RKO (cell line): ENCODE measurements at places on chromosomes 6 and 20.

- DNase-seq: no peak
These were observed 83.7 kb downstream of the SLC22A3 start for GRCh38 chr6:160431791-160432404.

DNA sequence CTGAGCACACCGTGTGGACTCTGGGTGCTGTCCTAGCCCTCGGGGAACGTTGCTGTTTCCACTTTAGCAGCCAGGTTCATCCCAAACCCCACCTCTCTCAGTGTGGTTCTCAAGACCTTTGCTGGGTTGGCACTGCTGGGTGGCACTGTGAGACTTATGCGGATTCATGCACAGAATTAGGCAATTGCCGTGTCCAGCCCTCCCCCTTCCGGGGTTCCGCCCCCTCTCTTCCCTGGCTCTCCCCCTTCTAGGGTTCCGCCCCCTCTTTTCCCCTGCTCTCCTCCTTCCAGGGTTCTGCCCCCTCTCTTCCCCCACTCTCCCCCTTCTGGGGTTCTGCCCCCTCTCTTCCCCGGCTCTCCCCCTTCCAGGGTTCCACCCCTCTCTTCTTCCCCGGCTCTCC is 39.8 kb upstream of the SLCO4A1 start:
- no peak for DNase-seq

- DNase-seq: no peak
These were observed 121.3 kb upstream of the PTPRK start for GRCh38 chr6:128641703-128642102.

DNA sequence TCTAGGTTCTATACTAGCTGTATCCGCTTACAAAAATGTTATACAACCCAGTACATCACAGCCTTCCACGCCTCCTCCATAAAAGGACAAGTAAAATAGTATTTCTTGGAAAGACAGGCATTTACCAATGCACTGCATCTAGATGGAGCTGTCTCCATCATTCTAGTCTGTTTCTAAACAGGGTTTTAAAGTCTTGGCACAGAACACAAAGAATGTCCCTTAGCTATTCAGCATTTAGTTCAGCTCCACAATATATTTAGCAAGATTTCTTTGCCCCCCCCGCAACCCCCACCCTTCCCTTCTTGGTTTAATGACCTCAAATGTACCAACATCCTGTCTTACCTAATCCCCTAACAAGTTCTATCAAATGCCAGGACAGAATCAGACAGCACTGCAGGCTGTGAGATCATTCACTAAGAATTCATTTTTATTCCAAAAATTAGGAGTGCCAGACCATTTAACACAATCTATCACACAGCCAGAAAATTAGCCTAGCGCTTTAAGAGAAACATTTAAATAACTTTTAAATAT is 198.6 kb downstream of the BACH2 start:
- peak; percentile 7 for DNase-seq

DNA sequence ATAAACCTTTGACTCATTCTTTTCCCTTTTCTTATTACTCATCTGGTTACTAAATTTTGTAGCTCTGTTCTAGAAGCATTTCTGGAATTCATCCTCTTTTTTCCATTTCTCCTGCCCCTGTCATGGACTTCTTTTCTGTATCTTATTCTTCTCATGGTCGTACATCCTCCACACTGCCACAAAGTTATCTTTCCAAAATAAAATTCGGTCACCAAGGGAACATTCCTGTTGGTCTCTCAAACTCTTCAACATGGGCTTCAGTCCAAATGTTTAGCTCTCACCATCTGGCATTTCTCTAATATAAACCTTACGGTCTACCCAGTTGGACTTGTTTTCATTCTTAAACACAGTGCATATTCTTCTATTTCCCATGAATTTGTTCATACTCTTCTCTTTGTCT is 428.8 kb upstream of the ID4 start:
- no peak for DNase-seq

DNA sequence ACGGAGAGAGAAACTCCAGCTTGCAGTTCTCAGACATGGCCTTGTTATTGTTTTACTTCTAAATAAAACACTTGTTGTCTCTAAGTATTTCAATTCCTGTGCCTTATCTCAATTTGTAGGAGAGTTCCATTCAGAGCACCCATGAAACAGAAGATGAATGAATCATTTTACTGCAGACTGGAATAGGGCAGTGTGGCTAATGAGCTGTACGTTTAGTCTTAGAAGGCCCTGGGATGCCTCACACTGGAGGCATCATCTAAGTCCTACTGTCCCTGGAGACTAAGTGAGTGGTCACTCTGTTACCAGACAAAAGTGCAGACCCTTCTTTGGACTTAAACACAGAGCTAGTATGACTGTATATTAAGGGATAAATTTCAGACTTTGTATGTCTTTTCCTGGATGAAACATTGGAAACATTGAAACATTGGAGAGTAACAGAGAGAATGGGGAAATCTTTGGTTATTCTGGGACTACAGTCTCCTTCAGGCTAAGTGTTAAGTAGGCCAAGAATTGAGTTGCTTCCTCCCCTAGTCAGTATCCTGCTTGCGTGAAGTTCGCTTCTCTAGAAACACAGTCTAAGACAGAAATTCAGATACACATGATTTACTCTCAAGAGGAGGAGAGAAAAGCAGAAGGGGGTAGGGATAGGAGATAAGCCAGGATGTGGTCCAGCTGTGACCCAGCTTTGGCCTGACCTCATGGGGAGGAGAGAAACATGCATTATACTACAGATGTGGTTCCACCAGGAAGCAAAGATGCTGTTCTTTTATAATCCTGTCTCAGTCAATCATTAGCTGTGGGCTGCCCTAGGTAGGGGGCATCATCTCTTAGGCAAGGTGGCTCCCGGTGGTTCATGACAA is 167.4 kb upstream of the BMP2 start:
- no peak for DNase-seq

DNA sequence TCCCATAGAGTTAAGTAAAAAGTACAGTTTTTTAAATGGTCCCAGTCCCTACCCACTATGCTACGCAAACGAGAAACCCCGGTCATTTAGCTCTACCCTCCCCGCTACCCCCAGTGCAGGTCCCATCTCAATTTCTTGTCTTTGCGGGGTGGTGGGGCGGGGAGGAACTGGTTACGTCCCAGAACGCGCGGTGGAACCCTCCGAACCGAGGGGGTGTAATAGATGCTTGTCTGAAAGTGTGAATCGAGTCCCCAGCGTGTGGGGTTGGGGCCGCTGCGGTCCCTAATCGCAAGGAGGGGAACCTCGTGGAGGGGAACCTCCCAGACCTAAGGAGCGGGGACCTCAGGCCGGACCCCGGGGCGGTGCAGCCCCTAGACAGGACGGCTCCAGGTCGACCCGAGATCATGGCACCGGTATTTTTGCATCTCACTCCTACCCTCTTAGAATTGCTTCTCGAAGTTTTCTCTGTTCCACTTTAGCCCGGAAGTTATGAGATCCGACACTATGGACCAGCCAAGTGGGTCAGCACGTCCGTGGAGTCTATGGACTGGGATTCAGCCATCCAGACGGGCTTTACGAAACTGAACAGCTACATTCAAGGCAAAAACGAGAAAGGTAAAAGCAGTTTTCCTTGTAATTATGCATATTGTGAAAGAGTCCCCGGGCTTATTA is 779 bp downstream of the HEBP2 start:
- DNase-seq: peak; percentile 30

DNA sequence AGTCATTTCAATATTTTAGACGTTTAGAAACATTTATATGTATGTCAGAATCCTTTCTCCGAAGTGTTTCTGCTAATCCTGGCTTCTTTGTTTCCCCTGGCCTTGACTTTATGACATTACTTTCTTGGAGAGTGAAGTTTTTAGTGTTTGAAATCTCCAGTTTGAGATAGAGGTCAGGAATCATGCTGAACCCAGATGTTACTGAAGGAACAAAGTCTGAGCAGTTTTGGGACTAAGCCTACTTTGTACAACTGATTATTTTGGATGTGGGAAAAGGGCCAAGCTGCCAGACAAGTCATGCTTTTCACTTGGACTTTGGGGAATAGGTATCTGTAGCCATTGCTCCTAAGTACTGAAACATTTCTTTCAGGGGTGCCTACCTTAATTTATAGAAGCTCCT is 2.3 kb downstream of the RNF144B start:
- DNase-seq: no peak

GRCh38 chr6:90788781-90789180 is 201.9 kb upstream of the MAP3K7 start:
- no peak for DNase-seq

DNA sequence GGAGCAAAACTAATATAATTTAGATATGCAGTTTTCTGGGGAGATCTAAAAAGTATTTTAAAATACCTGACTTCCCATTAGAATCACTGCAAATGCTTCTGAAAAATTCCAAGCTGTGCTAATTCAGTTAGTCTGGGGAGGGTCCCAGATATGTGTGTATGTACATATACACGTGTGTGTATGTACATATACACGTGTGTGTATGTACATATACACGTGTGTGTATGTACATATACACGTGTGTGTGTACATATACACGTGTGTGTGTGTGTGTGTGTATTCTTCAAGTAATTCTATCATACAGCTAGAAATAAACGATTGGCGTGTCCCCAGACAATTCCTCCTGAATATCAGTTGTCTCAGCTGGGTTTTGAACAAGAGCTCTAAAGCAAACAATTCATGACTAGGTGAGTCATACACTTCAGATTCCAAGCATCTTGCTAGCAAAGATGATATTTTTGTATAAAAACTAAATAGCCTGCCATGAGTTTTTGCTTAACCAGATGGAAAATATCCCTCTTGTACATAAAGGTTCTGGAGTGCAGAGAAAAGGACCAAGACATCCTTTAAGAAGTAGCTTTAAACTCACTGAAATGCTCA is 58.2 kb downstream of the SPACA1 start:
- no peak for DNase-seq

- DNase-seq: no peak
These were observed 160.9 kb downstream of the QRSL1 start for GRCh38 chr6:106790149-106790770.

DNA sequence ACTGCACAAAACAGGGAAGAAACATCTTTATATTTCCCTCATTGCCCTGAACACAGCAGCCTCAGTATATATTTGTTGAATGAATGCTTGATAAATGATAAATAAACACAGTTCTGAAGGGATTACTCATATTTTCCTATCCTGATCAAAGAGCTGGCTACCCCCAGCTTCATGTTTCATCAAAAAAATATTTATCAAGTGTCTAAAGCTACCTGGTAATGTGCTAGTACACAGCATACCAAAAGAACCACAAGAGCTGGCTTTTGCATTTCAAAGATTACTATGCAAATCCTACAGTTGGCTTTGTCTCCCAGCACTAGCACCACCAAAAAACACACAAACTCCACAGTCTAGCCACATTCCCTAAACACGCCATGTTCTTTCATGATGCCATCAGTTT is 130.0 kb downstream of the BTBD9 start:
- DNase-seq: no peak

DNA sequence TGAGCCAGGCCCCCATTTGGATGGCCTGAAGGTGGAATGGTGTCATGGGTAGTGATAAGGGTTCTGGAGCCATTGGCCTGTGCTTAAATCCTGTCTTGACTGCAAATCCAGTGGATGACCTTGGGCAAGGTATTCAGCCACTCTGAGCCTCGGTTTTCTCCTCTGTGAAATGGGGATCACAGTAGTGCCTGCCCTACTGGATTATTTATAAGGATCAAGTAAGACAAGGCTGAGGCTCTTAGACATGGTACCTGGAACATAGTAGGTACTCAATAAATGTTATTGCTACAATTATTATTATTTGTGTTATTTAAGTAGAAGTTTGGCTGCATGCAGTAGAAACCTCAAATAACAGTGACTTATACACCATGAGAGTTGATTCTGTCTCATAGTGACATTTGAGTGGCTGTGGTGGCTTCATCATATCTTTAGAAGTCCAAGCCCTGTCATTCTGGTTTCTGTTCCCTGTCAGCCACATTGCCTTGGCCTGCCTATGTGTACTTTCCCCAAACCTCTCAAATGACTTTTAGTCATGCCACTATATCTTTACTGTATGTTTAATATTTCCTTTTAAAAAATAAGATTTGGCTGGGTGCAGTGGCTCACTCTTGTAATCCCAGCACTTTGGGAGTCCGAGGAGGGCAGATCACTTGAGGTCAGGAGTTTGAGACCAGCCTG is 37.6 kb upstream of the CHMP4B start:
- DNase-seq: no peak

GRCh38 chr6:40550202-40551101 is 36.7 kb downstream of the LRFN2 start:
- peak; percentile 27 for DNase-seq
